ENCODE measurements at places on chromosomes 2 and 18. TPM values are rescaled to one million over a fixed set of nuclear protein-coding genes. Genes with fewer than 3 reads are reported as not detected.

Gene PROC
- 1.4 TPM for total RNA-seq

DNA sequence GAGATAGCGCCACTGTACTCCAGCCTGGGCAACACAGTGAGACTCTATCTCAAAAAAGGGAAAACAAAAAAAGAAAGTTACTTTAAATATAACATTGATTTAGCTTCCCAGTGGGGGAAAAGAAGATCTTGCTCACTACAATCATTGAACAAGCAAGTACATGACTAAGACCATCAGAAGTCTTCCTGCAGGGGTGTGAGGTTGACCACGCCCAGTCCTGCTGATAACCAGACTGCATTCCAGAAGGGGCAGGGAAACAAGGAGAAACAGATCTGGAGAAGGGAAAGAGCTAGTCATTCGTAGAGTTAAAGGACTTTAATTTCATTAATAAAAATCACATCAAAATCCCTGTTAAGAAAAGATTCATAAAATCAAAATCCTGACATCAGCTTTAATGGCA, 77.5 kb downstream of the EPHA4 start:
- DNase-seq, result no peak

DNA sequence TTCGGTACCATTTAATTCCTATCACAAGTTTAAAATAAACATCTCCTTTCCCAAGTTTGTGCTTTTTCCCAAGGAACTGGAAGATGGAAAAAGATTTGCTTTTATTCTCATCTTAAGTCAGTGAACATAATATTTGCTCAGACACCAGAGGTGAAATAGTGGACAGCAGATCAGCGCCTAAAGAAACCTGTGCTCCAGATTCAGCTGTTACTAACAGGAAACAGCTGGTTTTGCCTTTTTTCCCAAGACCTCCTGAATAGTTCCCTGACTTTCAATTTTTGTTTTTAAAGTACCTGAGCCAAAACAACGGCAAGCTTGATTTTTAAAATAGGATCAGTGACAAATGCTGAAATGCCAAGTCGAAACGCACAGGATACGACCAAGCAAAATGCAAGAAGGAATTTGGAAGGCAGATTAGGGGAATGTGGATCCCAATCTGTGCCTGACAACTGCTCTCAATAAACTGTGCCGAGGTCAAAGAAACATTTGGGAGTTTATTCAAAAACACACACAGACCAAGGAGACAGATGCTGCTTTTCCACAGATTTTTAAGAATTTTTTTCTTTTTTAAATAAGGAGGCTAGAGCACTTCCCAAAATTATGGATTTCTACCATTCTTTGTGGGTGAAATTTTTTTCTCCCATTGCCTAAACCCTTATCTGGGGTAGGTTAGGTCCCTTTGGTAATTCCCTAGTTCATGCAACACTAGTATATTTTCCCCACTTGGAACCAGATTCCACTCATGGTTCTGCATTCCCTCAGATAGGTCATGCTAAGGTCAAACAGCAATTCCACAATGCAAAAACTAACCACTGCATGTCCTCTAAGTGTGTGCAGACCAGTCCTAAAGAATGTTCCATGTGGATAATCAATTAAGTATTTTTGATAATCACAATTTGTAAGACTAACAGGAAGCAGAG, 121.5 kb upstream of the PDE1A start:
- DNase-seq, result no peak

Gene IL37
- not detected for total RNA-seq

DNA sequence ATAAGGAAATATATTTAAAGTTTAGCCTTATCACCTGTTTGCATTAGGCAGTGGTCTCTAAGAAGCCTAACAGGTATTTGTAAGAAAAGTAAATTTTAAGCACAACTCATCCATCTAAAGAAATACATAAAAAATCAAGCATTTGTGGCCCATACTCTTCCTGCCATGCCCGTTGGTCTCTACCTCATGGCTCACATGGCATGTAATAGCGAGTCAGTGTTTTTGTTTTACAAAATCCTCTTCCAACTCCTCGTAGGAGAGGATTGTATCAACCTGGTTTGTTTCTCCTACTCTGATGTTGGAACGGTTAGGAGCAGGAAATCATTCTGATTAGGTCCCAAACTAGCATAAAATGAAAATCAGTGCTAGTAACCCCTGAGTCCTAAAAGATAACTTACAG, 91.8 kb downstream of the FMNL2 start:
- peak; percentile 60 for DNase-seq

GRCh38 chr2:20468549-20469500, 22.0 kb downstream of the RHOB start:
- DNase-seq, result no peak

Gene GALR1
- total RNA-seq, result not detected

- no peak for DNase-seq
Observed at GRCh38 chr2:11307764-11308415, 36.5 kb downstream of the ROCK2 start.

DNA sequence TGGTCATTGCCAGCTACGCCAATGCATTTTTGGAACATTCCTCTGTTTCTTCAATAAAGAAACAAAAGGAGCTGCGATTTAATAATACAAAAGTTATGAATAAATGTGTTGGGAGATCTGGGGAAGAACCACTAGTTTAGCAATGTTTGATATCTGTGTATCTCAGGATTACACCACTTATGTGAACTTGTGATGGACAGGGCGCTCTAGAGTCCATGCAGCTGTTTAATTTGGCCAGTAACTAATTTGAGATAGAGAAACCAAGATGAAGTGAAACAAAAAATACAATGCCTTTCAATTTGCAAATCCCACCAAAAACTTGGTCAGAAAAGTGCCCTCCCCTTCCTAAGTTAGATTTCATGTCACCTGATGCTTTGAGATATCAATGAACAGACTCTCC, 6.8 kb upstream of the DCDC2C start:
- no peak for DNase-seq

Data from mammary epithelial cell (primary cell).